Midbrain (tissue), 1 donor: ENCODE measurements at places on chromosomes 12 and 14.

GRCh38 chr14:54881761-54882401 lies 20.7 kb downstream of the GCH1 start:
- no peak for DNase-seq

GRCh38 chr12:52419656-52420055 lies 13.5 kb upstream of the KRT82 start:
- no peak for DNase-seq

GRCh38 chr14:32022938-32023466 lies 54.1 kb upstream of the ARHGAP5 start:
- no peak for DNase-seq

DNA sequence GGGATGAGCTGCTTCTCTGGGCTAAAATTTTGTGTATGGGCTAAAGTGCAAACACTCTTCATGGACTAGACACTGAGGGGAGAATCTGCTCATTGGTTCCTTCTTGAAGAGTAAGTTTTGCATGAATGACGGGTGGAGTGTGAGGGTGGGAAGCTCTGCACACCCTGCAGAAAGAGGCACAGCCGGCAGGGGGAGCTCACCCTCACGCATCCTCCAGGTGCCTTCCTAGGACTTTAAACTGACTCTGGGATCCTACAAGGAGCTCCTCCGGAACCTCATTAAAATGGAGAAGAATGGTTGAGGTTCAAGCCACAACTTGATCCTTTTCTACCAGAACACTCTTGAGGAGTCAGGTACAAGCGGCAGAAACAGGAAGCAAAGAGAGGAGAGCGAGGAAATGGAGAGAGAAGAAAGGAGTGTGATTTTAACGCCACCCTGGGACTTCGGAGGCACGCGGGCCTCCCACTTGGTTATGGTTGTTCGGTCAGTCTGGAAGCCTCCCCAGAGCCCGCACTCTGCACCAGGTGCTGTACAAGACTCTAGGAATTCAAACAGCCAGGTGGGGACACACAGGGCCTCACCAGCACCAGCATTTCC lies 87.5 kb downstream of the SETD3 start:
- no peak for DNase-seq
